ENCODE measurements at places on chromosomes 13 and 19.

DNA sequence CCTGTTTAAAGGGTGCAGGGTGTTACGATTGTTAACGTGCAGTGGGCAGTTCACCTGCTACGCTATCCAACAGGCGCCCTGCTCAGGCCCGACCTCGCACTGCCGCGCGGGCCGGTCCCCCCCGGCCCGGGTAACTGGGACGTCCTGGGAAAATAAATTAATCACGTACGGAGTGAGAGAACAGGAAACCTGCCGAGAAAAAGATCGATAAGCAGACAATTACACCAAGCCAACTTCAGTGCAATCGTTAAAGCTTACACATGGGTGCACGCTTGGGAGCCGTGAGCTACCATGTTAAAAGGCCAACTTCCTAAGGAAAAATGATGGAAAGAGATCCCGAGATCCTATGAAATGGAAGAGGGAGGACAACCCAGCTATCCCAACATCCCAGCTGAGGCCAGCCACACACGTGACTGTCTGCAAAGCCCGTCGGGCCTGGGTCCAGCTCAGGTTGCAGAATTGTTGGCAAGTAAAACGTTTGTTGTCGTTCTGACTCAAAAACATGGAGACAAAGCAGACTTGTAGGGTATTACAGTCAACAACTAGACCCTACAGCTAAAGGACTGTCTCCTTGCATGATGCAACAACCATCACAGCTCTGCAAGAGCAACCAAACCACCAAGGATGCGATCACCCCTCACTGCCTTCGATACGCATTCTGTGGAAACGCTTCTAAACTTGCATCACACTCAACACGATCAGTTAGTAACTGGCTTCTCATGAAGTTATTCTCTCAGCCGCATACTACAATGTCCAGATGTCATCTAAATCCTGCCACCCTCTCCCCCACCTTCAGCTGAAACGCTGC lies 741 bp upstream of the TUBGCP3 start:
- no peak for DNase-seq

GRCh38 chr19:41741244-41741554 lies 14.1 kb upstream of the CEACAM6 start:
- no peak for DNase-seq

- no peak for DNase-seq
Observed at GRCh38 chr19:7597689-7598088, 2.0 kb downstream of the CAMSAP3 start.

GRCh38 chr13:32443111-32443510 lies 15.2 kb upstream of the N4BP2L1 start:
- DNase-seq, result peak; percentile 34

- DNase-seq, result no peak
Observed at GRCh38 chr19:6185835-6186834, 50.7 kb downstream of the ACSBG2 start.

- no peak for DNase-seq
Observed at GRCh38 chr13:48448959-48449614, 36.2 kb upstream of the LPAR6 start.

DNA sequence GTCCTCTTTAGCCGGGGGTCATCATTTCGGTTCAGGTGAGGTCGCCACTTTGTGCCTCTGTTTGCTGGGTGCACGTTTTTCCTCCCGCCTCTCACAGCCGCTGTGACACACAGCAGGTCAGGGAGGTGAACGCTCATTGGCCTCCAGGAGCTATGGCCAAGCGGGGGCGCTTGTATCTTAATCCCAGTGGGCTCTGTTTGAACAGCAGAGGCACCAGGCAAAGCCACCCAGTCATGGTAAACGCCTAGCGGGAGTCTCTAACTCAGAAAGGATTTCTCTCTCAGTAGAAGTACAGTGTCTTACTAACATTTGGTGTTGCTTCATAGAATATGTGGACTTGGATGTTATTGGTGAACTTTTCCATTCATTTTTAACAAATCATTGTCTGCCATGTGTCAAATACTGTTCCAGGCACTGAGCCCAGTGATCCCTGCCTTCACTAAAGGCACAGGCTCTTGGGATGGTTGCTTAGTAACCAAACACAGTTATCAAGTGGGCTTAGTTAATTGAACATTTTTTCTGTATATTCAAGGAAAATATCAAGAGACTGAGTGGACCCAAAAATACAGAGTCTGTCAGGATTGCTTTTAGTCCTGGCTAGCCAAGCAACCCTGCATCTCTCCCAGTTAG lies 186.7 kb downstream of the STK24 start:
- DNase-seq, result no peak

DNA sequence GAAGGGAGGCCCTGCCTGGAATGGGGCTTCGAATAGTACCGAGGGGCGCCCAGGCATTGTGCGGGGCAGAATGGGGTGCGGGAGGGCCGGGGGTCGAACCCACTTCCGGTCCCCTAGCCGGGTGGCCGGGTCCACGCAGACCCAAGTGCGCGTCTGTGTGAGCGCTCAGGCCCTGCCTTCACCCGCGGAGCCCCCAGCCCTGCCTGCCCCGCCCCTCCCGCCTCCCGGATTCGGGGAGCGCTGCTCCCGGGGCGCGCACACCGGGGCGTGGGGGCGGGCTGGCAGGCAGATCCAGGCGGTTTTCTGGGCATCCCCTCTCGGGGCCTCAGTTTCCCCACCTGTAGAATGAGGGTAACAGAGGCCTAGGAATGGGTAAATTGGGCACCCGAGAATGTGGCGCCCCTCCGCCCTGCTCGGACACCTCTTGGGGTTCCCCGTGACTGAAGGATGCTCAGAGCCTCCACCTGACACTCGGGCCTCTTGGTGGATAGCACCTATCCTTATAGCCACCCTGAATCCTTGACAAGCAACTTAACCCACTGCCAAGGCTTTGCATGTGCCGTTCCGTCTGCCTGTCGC lies 682 bp downstream of the PIK3R2 start:
- DNase-seq, result no peak

GRCh38 chr13:65353951-65354350 lies 1876.2 kb downstream of the PCDH9 start:
- no peak for DNase-seq

DNA sequence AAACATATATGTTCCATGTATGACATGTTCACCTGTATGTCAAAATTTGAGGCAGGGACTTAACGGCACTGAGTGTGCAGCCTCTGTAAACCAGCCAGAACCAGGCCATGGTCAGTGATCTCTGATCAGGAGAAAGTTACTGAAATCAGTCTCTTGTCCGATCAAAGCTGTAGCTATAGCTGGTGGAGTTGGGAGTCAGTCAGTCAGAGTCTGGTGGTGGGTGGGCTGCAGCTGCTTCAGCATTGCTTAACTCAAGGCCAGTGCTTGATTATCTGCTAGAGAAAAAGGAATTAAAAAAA lies 78.3 kb downstream of the ANKRD10 start:
- DNase-seq, result no peak

DNA sequence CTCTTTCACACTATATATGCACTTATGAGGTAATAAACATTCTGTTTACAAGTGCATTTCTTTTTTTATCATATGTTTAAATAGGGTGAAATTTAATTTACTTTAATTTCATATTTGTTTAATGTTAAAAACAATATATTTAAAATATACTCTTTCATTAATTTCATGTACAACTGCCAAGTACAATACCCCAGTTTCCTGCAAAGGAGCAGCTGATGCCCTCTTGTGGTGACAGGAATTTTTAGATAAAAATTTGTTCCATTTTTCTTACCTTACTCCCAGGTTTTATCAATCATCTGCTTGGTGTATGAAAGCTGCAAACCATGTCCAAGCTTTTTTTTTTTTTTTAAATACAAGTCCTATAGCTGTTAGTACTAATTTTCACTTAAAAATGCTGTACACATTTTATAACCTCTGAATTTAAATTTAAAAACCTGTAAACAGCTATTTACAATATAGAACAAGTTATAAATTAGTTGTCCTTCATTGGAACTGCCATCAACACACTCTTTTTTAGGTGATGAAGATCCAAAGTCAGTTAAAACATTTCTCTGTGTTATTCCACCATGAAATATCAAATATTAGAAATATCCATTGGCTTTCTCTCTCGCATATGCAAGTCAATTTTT lies 4.9 kb downstream of the PCDH20 start:
- DNase-seq, result no peak

- DNase-seq, result no peak
Observed at GRCh38 chr19:42028304-42029216, 34.5 kb upstream of the ATP1A3 start.

DNA sequence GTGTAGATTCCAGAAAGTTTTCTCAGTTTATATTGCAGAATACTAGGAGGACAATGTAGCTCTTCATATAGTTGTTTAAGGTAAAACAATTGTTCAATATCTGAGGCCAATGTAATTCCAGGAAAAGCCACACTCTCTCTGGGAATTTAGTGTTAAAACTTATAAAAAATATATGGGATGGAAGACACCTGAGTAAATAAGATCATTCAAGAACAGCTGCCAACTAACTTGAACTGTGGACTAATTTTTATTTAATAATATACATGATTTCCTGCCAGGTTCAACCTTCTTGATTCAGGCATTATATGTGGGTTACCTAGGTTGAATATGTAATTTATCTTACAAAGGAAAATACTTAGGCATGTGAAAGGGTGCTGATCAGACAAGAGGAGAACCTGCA lies 841.1 kb upstream of the PRR20A start:
- no peak for DNase-seq

GRCh38 chr13:33096886-33097605 lies 80.8 kb downstream of the KL start:
- peak; percentile 29 for DNase-seq

DNA sequence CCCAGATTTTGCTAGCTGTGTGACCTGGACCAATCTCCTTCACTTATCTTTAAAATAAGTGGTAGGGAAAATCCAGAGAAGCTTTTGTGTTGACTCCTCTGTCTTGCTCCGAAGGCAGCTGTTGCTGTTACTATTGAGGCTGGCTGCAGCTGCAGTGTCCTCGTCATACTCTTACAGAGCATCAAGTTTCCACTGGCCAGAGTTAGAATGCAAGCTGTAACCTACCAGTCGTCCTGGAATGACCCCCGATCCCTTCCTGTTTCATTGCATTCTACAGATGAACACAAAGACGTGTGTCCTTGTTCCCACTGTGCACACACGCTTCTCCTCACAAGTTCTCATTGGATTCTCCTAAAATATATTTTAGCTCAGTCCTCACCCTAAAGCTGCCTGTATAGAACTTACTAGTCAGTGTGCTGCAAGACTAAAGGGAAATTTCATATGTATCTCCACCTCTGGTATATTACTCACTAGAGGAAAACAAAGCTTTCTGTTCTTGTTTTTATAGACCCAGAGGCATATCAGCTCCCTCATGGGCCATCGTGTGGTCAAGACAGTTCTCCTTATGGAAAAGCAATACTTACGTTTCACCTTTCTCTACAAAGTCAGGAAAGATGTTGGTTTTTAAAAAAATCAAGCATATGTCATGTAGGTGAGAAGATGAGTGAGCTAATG lies 589.8 kb downstream of the LMO7 start:
- DNase-seq, result no peak

GRCh38 chr13:50527612-50528509 lies 315.6 kb downstream of the DLEU7 start:
- no peak for DNase-seq

- DNase-seq, result no peak
Observed at GRCh38 chr13:92836171-92836570, 390.4 kb upstream of the GPC6 start.

DNA sequence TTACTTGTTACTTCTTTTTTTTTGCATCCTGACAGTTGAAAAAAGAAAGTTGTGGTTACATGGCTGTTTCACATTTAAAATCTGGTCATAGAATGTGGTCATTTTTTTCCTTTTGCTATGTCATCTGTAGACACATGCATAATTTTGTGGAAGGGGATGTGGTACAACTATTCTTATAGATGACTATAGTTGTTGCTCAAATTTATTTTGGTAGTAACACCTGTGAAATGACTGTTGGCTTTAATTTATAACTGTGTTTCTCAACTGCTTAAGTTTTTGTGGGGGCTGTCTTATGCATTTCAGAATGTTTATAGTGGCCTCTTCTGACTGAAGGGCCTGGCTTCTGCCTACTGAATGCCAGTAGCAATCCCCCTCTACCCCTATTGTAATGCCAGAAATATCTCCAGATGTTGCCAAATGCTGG lies 130.5 kb downstream of the PAN3 start:
- DNase-seq, result peak; percentile 84

GRCh38 chr13:31110617-31111016 lies 51.1 kb downstream of the HSPH1 start:
- DNase-seq, result no peak

GRCh38 chr19:41031916-41032315 lies 40.8 kb downstream of the CYP2B6 start:
- DNase-seq, result no peak

- DNase-seq, result no peak
Observed at GRCh38 chr13:90427322-90428272, 919.9 kb upstream of the MIR17HG start.

- no peak for DNase-seq
Observed at GRCh38 chr19:16017138-16017490, 59.2 kb upstream of the TPM4 start.

All from GM06990 (cell line).